Aorta (tissue), 5 donors: ENCODE measurements at places on chromosomes 5 and 9. TPM values are rescaled to one million over a fixed set of nuclear protein-coding genes. Genes with fewer than 3 reads are reported as not detected.

DNA sequence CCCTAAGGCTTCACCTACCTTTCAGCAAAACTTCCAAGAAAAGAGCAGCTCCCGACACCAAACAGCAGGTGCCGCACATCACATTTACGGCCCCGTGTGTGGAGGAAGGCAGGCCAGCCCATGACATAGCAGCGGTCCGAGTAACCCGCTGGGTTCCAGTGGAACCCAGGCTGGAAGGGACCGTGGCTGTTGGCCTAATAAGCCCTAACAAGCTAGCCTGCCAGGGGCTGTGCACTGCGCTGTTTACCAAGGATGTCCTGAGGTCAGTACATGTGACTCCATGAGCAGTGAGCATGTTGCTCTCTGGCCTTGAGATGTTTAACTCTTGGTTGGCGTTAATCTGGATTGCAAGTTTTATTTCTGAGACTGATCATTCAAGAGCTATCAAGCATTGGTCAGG lies 131.5 kb downstream of the FSTL4 start:
- DNase-seq = no peak
- H3K4me1 ChIP-seq = no peaks in the 10 kb centered on the region
- no peaks in the 10 kb centered on the region for H3K27me3 ChIP-seq
- H3K36me3 ChIP-seq = no peaks in the 10 kb centered on the region

GRCh38 chr5:158233735-158234322 lies 374.9 kb upstream of the CLINT1 start:
- no peak for DNase-seq
- H3K4me3 ChIP-seq = no peak overlapping the region
- no peak overlapping the region for H3K27ac ChIP-seq
- no peaks in the 10 kb centered on the region for H3K36me3 ChIP-seq

- no peaks in the 10 kb centered on the region for H3K27me3 ChIP-seq
- no peak for DNase-seq
- H3K4me1 ChIP-seq = peaks cover under 1% of the 10 kb centered on the region
- H3K27ac ChIP-seq = no peak overlapping the region
Measured at GRCh38 chr5:82365026-82365425, 86.9 kb upstream of the RPS23 start.

DNA sequence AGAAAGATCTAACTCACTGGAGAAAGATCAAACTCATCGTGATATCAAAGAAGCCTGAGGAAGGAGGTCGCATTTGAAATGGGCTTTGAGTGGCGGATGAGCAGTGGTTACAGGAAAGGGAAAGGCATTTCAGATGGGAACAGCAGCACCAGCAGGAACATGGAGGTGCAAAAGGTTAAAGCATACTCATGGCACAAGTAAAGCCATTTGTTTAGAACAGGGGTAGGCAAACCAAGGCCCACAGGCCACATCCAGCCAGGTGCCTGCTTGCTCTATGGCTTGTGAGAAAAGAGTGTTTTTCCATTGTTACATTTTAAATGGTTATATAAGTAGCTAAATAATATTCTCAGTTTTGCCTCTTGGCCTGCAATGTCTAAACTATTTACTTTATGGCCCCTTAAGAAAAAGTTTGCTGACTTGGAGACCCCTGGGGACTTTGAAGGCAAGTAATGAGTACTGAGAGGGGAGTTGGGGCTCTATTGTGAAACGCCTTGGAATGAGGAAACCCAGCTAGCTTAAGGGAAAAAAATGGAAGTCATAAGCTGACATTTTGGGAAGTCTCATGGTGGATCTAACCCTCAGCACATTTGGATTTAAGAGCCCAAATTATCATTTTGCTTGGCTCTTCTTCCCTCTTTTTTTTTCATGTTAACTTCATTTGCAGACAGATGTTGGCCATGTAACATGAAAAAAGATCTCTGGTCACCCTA lies 211.1 kb downstream of the NR3C1 start:
- H3K27ac ChIP-seq = no peak overlapping the region
- H3K27me3 ChIP-seq = no peaks in the 10 kb centered on the region
- no peaks in the 10 kb centered on the region for H3K4me1 ChIP-seq
- no peak overlapping the region for H3K4me3 ChIP-seq
- no peak for DNase-seq
- H3K36me3 ChIP-seq = peaks cover 2% of the 10 kb centered on the region

DNA sequence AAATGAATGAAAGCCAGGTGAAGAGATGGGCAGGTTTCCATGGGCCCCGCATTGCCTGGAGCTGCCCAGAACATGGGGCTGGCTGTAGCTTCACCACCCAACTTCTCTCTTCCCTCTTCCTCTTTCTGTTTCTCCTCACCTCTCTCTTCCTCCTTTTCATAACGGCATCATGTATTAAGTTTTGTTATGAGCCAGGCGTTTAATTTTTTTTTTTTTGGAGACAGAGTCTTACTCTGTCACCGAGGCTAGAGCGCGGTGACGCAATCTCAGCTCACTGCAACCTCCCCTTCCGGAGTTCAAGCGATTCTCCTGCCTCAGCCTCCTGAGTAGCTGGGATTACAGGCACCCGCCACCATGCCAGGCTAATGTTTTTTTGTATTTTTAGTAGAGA lies 13.0 kb upstream of the SPINK4 start:
- no peaks in the 10 kb centered on the region for H3K36me3 ChIP-seq
- H3K27ac ChIP-seq = no peak overlapping the region
- DNase-seq = no peak
- no peak overlapping the region for H3K4me3 ChIP-seq
- H3K27me3 ChIP-seq = no peaks in the 10 kb centered on the region

The KCTD16 gene
- total RNA-seq = 3.3 TPM

The HTR1A gene
- not detected for total RNA-seq

The KIAA1958 gene
- 7.9 TPM for total RNA-seq
